ENCODE measurements at places on chromosomes 3 and 15.

DNA sequence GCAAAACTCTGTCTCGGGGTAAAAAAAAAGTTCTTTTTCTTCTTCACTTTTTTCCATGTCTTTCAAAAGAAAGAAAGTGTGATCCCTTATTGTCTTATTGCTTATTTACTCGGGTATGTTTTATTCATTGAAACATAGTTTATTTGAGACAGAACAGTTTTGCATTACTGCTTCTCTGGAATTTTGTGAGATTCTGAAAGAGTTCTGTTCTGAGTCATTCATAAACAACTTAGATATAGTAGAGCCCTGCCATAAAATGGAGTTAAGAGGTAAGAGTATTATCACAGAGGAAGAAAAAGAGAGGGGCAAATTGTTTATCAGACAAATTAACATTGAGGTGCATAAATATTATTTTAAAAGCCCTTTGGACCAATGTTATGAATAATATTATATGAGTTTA is 522.2 kb downstream of the ROBO2 start:
- DNase-seq: no peak

GRCh38 chr3:115808816-115809215 is 185.5 kb downstream of the GAP43 start:
- DNase-seq: no peak

DNA sequence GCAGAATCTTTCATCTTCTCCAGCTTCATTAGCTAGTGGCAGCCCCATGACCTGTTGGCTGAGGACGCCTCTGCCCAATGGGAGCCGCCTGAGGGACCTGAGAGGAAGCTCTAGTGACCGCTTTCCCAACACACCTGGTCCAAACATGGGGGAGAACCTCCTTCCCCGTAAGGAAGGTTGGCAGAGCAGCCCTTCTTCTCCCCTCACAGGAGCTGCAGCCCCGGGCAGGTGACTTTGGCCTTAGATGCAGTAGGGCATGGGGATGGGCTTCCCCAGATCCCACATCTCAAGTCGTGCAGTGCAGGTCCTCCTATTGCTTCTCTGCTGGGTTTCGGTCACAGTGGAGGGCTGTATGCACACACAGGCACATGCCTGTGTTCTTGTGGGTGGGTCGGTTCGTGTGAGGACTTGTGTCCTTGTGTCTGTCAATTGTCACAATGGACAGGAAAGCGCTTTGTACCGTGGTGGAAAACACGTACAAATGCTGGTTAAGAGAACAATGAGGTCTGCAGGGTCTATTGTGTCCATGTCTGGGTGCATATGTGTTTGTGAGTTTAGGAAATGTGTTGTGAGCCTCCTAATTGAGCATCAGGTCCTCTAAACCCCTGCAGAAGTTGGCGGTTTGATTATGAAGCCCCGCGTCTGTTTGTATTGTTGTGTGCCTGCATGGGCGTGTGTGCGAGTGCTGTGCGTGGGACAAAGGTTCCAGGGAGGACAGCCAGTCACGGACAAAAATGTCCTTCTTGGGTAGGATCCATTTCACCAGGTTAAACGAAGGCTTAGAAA is 1.4 kb downstream of the ISLR2 start:
- no peak for DNase-seq

- DNase-seq: no peak
Observed at GRCh38 chr3:177610686-177611633, 413.7 kb upstream of the TBL1XR1 start.

GRCh38 chr15:101326462-101327146 is 31.6 kb upstream of the SNRPA1 start:
- no peak for DNase-seq

DNA sequence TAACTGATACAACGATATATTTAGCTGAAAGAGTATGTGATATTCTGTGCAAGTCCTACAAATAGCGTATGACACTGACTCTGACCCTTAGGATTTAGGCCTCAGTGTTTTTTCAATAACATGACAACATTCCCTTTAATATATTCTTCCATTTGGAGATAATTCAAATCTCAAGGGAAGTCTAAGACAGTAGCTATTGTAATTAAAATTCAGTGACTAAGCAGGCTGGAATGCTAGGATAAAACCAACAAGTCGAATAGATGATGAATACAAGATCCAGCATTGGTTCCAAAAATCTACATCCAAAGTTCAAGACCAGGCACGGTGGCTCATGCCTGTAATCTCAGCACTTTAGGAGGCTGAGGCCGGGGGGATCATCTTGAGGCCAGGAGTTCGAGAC is 56.2 kb downstream of the QTRT2 start:
- no peak for DNase-seq

DNA sequence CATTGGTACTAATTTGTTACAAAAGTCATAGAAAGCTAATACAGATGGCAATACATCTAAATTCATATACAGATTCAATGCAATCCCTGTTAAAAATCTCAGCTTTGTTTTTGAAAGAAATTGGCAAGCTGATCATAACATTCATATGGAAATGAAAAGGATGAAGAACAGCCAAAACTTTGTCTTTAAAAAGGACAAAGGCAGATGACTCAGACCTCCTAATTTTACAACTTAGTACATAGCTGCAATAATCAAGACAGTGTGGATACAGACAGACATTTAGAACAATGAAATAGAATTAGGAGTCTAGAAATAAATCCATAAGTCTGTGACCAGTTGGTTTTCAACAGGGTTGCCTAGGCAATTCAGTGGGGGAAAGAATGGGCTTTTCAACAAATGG is 63.3 kb downstream of the AQP9 start:
- DNase-seq: no peak

- no peak for DNase-seq
Observed at GRCh38 chr3:102887431-102887830, 452.6 kb downstream of the ZPLD1 start.

- no peak for DNase-seq
Observed at GRCh38 chr3:4021162-4021561, 221.9 kb downstream of the LRRN1 start.

GRCh38 chr3:38031022-38031994 is 1.9 kb upstream of the PLCD1 start:
- no peak for DNase-seq

GRCh38 chr15:60583194-60583593 is 104.3 kb upstream of the ICE2 start:
- no peak for DNase-seq

GRCh38 chr3:11436775-11437174 is 164.6 kb downstream of the ATG7 start:
- DNase-seq: no peak

DNA sequence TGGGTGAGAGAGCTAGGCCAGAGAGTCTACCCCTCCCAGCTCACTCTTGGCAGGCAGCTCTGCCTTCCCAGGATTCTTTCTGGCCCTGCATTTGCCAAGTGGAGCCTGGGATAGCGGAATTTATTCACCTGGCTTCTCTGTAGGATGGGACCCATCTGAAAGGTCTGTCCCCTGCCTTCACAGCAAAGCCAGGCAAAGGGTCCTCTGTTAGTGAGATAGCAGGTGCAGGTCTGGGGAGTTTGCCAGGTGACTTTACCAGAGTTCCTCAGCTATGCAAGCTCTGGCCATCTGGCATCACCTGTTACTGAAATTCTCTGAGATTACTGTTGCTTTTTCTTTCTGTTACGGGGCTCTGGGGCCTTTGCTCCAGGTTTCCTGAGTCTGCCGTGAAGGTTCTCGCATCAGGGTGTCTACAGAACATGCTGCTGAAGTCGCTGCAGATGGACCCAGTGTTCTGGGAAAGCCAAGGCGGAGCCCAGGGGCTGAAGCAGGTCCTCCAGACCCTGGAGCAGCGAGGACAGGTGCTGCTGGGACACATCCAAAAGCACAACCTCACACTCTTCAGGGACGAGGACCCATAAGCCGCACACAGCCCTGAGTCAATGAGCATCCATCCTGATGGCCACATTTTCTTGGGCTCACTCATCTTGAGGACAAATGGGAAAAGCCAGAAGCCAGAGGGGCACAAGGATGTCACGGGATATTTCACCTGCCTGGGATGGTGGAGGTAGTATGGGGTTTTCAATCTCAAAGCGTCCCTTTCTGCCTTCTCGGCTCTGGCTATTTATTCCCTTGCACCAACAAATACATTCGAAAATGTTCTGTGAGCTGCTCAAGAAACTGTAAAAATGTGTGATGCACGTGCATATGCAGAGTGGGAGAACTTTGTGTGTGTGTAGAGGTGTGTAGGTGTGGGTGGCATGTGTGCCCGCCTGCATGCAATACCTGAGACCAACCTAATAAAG is 49.8 kb downstream of the POMGNT2 start:
- DNase-seq: no peak

GRCh38 chr15:56719774-56720555 is 13.3 kb downstream of the ZNF280D start:
- no peak for DNase-seq

Data from stimulated activated CD8-positive, alpha-beta memory T cell treated with anti-CD3 and anti-CD28 coated beads, Interleukin-2, amount 100 ng/mL, for 48 hours (primary cell).